Stimulated activated CD8-positive, alpha-beta memory T cell treated with anti-CD3 and anti-CD28 coated beads, Interleukin-4, amount 100 ng/mL, for 1 hour (primary cell): ENCODE measurements at places on chromosomes 6 and 20.
A peak's percentile ranks its signal among the peaks of the same experiment; 100 is the strongest.

DNA sequence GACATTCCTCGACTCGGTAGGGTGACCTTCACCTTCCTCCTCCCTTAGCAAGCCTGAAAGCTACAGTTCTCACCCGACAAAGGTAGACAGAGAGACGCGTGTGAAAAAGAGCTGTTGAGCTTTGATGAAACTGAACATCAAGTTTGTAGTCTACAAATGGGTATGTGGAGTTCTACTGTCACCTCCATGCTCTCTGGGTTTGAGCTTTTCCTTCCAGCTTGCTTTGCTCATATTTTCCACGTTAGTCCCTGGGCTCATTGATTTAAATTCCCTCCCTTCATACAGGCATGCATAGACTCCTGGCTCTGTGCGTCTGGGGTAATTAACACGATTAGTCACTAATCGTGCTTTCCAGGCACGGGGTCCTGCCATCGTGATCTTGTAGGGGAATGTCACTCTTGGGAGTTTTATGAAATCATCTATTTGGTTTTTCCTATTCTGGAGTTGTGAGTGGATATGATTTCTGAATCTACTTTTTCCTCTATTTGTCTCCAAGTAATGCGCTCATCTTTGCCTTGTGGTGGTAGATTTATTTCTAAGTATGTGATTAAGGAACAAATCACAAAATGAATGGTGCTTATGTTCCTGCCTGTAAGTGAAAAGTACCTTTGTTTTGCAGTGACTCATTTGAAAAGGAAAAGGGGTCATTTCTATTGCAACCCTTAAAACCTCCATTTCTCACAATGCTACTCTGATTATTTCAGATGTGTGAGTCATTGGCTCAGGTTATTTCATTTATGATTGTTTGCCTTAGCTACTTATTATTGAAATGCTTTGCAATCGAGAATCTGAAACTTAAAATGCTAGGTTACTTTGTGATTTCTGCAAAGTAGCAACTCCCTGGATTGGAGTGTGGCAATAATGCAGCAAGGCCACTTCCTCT lies 154.6 kb downstream of the ZDHHC14 start:
- no peak for DNase-seq

- no peak for DNase-seq
Observed at GRCh38 chr20:40741507-40742106, 52.6 kb upstream of the MAFB start.

DNA sequence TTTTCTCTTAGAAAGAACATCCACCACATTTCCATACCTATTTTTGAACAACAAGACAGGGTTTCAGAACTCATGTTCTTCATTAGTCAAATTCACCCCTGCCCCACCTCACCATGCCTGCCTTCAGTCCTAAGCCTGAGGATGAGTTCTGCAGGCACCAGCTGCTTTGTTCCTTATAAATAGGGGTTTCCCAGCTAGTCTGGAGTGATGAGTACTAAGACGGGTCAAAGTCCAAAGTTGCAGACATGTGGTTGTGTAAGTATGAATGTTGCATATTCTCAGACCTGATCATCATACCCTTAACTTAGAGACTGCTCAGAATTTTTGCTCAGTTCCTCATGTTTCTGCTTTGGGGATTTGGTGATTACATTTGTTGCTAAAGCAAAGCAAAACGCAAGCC lies 257.7 kb upstream of the CDYL start:
- no peak for DNase-seq

- DNase-seq, result no peak
Observed at GRCh38 chr20:11850901-11851300, 66.8 kb upstream of the BTBD3 start.

GRCh38 chr6:168377484-168377855 lies 57.9 kb upstream of the DACT2 start:
- DNase-seq, result no peak

GRCh38 chr6:17267566-17267965 lies 13.6 kb upstream of the RBM24 start:
- no peak for DNase-seq

DNA sequence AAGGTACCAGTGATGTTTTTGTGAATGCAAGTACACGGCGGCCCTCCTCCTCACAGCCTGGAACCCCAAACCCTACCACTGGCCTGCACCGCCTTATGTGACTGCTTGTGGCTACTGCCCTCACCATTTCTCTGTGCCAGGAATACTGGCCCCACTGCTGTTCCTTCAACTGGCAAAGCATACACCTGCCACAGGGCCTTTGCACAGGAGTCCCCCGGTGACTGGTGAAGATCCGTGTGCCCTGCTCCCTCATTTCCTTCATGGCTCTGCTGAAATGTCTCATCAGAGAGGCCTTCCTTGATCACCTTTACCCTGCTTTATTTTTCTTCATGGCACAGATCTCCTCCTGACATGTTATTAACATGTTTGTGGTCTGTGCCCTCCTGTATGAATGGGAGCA lies 53.8 kb downstream of the FOXC1 start:
- DNase-seq, result no peak

GRCh38 chr6:131758920-131759319 lies 48.1 kb upstream of the CTAGE9 start:
- no peak for DNase-seq

DNA sequence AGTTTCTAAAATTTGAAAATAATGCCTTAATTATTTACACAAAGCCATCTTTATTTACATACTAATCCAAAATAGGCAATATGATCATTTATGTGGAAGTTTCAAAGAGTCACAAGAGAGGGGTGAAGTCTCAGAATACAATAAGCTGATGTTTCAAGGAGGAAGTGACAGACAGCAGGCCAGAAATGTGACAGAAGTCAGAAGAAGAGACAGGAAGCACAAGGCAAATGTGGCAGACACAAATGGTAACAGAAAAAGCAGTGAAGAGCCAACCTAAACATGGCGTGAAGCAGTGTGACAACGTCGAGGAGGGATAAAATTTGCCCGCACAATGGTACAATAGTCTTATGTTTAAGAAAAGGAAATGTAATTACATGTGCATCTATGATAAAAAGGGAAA lies 59.8 kb downstream of the SHPRH start:
- DNase-seq, result no peak

DNA sequence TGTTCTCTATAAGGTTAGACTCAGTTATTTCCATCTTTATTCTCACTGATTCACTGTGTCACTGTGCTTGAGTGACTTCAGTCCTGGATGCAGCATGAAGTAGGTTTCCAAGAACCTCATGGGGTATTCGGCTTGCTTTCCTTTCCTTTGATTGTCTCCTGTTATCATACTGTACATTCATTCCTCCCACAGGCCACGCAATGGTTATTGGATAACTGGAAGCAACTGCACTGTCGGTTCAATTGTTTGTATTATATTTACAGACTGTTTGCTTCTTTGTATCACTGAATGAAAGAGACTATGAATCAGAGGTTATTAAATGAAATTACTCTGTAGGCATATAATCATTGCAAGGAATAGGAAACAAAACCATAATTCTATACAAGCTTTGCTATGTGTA lies 129.4 kb downstream of the MAP7 start:
- no peak for DNase-seq

DNA sequence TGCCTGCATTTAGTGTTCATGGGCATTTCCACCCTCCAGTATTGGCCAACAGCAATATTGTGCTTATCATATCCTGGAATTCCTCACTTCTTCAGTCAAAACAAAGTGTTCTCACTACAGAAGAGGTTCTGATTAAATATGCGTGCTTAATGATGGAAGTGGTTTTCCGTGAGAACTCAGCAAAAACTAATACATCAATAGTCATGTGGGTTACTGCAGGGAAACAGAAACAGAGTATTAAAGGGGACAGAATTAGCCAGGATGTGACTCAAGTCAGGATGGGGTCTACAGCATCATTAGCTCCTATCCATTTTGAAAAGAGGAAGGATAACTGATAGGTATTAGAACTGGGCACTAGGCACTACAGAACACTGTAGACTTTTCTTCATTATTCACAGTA lies 384.6 kb downstream of the CDKAL1 start:
- no peak for DNase-seq

GRCh38 chr20:19875376-19876221 lies 117.5 kb downstream of the RIN2 start:
- no peak for DNase-seq

DNA sequence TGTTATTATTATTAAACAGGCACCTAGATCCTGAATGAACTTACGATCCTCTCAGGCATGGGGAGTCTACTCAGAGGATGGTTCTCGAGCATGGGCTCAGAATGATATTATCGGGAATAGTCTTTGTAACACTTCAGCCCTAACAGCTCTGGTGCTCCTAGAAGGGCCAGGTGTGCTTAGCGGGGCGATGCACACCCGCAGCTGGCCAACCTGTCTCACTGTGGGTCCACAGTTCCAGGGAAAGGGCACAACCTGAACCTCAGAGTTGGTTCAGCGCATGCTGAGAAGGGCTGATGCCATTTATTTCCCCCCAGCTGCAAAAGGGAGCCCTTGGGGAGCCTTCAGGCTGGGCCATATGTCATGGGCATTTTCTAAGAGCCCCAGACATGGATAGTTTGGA lies 26.2 kb downstream of the RRAGD start:
- DNase-seq, result no peak

DNA sequence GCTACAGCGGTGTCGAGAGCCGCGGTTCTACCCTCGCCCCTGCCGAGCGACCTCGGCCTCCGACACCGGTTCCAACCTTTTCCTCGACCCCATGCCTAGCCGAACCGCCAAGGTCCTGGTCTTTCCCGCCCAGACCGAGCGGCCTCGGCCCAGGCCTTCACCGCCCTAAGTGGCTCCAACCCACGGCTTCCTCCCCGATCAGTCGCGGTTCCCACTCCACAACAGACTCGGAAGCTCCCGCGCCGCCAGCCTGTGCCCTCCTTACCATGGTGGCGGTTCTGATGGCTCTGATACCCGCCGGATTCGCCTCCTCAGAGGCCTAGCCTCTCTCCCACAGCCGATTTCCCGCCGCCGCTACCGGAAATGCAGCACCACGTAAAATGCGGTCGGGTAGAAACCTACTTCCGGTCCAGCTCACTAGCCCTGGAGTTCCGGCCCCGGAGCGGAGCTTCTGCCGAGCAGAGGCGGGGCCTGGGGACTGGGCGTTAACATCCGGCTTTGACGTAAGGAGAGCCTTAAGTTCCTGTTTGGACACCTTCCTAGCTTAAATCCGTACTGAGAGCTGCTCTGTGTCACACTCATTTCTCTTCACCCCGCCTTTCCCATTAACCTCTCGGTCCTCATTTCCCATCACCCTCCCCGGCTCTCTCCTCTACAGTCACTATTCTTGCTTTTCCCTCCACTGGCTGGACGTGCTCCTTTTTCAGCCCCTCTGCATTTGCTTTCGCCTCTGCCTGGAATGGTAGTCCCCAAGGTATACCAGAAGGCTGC lies at the start of gene SNRPB:
TSS of gene SNRPB (minus strand) at position 367 of the 771 bp plus-strand sequence. CDS start at position 268, 99 bp downstream.
- DNase-seq, result peak; percentile 89

DNA sequence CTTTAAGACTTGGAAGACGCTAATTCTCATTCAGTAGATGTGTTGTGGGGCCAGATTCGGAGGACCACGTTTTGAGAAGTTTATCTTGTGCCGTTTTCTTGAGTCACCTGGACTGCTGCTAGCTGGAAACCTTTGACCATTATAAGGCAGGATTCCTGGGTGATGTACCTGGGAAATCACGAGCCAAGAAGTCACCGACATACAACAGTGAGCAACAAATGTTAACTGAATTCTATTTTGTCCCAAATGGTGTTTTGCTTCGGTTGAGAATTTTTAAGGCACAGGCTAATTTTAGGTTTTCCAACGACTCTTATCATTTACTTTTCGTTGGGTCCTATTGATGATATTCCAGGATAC lies 93.4 kb upstream of the BTN3A2 start:
- DNase-seq, result no peak

GRCh38 chr20:43938017-43938655 lies 23.5 kb downstream of the TOX2 start:
- no peak for DNase-seq

DNA sequence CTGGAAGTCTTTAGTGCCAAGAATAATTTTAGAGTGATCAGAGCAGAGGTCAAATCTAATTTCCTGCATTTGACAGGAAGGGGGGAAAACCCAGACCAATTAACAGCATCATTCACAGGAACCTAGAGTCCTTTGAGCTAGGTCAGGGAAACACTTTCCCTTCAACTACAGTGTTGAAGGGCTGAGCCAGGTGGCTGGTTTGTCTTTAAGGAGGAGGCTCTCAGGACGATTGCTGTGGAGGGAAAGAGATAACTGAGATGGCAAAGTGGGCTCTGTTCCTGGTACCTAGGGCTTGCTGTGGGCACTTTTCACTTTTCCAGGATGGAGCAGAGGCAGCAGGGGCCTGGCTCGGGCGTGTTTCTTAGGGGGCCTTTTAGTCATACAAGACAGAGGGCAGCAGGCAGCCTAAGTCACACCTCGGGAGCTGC lies 111.9 kb downstream of the SCML4 start:
- no peak for DNase-seq

GRCh38 chr6:114382406-114382805 lies 39.6 kb upstream of the HS3ST5 start:
- no peak for DNase-seq

- DNase-seq, result no peak
Observed at GRCh38 chr20:47464380-47465101, 37.1 kb upstream of the NCOA3 start.

- no peak for DNase-seq
Observed at GRCh38 chr6:162857326-162857725, 129.6 kb downstream of the PACRG start.

DNA sequence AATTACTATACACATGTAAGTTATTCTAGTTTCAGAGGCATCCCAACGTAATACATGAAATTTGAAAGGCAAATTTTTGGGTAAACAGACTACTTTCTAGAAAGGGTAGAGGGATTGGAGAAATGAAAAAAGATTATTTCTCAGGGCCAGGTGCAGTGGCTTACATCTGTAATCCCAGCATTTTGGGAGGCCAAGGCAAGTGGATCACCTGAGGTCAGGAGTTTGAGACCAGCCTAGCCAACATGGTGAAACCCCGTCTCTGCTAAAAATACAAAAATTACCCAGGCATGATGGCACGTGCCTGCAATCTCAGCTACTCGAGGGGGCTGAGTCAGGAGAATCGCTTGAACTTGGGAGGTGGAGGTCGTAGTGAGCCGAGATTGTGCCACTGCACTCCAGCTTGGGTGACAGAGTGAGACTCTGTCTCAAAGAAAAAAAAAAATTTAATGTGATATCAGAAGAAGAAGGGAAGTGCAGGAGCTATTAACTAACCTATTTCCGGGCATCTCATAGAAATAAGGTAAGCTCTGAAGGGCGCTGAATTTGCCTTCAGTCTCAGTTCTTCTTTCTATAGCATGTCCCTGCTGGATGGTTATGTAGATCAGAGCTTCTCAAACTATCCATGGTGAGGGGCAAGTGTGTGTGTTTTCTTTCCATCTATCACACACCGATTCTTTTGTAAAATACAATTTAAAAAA lies 100.3 kb upstream of the MTHFD1L start:
- no peak for DNase-seq

- no peak for DNase-seq
Observed at GRCh38 chr20:51434580-51435247, 107.8 kb downstream of the NFATC2 start.

GRCh38 chr6:105746509-105746908 lies 339.6 kb upstream of the PRDM1 start:
- no peak for DNase-seq

- DNase-seq, result no peak
Observed at GRCh38 chr6:106426250-106426970, 65.9 kb downstream of the CRYBG1 start.

GRCh38 chr6:115485400-115485799 lies 575.3 kb downstream of the FRK start:
- no peak for DNase-seq
